Spleen (tissue), 13 donors: ENCODE measurements at places on chromosomes 5 and 9. TPM values are rescaled to one million over a fixed set of nuclear protein-coding genes. Genes with fewer than 3 reads are reported as not detected.

Gene BAAT
- total RNA-seq, result not detected

Gene BRINP1
- 0.10 TPM for total RNA-seq

Gene LMX1B
- not detected for total RNA-seq

Gene C6
- 0.65 TPM for total RNA-seq

Gene MYOT
- total RNA-seq, result not detected

Gene WDR31
- 1.1 TPM for total RNA-seq

Gene ITGA2
- total RNA-seq, result 19.9 TPM

Gene OLFM1
- 60.0 TPM for total RNA-seq

Gene COL5A1
- total RNA-seq, result 28.9 TPM

Gene PKD2L2
- 1.8 TPM for total RNA-seq

Gene PCDHGA9
- 4.1 TPM for total RNA-seq

Gene PCDHB16
- 0.54 TPM for total RNA-seq

Gene COL27A1
- total RNA-seq, result 2.3 TPM

Gene HSPB3
- total RNA-seq, result not detected
